K562 (cell line): ENCODE measurements at places on chromosomes 7 and 10. TPM values are rescaled to one million over a fixed set of nuclear protein-coding genes. Genes with fewer than 3 reads are reported as not detected.
A peak's percentile ranks its signal among the peaks of the same experiment; 100 is the strongest.

GRCh38 chr10:46992803-46993561 lies 81.8 kb downstream of the PTPN20 start:
- no peaks in the 10 kb centered on the region for H3K27me3 ChIP-seq
- H3K4me1 ChIP-seq = no peaks in the 10 kb centered on the region; the same call in 1 of the 2 replicates
- no peak overlapping the region for H3K4me3 ChIP-seq
- H3K27ac ChIP-seq = no peak overlapping the region

GRCh38 chr7:69403169-69403568 lies 195.1 kb upstream of the AUTS2 start:
- no peaks in the 10 kb centered on the region for H3K4me1 ChIP-seq
- DNase-seq = no peak
- no peak overlapping the region for H3K27ac ChIP-seq
- no peaks in the 10 kb centered on the region for H3K27me3 ChIP-seq
- H3K4me3 ChIP-seq = no peak overlapping the region

GRCh38 chr10:70799124-70799523 lies 13.9 kb upstream of the TBATA start:
- no peak overlapping the region for H3K4me3 ChIP-seq
- H3K36me3 ChIP-seq = no peaks in the 10 kb centered on the region
- H3K4me1 ChIP-seq = peaks cover 6% of the 10 kb centered on the region; the same call in 2 of the 3 replicates
- no peak overlapping the region for H3K27ac ChIP-seq

DNA sequence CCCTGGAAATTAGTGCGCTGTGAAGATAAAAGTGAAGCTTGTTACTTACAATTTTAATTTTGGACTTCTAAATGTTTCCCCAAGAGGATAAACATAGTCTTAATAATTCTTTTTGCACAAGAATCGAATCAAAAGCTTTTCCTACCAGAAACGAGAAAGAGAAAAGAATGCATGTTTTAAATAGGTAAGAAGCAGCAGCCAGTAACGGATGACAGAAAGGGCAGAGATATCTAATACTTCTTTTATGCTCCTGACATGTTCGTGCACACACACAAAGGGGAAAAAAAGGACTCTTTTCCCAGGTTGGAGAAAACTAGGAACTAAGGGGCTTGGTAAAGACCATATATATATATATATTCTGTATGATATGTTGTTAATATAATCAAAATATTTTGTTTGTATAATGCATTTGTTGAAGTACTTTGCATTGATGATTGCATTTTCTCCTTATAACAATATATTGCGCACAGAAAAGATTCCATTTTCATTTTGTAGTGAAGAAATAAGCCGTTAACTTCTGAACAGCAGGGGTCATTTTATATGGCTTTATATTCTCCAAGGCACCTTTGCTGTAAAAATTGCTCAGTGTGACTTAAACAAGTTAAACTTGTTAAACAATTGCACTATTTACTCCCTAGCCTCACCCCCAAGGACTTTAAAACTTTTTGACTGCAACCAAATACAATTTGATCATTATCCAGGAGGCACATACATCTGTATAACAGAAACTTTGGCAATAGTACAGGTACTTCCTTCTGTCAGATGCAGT lies 2.2 kb downstream of the PRKAR2B start:
- H3K27me3 ChIP-seq = no peaks in the 10 kb centered on the region
- peak overlapping the region; percentile 73 for H3K27ac ChIP-seq
- H3K4me3 ChIP-seq = peak overlapping the region; percentile 84
- H3K36me3 ChIP-seq = peaks cover 44% of the 10 kb centered on the region

Gene MACROH2A2
- total RNA-seq = not detected in 2 replicates
